ENCODE measurements at places on chromosomes 4 and X.
A peak's percentile ranks its signal among the peaks of the same experiment; 100 is the strongest.

GRCh38 chr4:49000806-49001205 is 14.7 kb downstream of the CWH43 start:
- no peak for DNase-seq

- no peak for DNase-seq
Measured at GRCh38 chr4:94516067-94516466, 64.3 kb downstream of the PDLIM5 start.

GRCh38 chr4:42671431-42672194 is 14.7 kb upstream of the ATP8A1 start:
- DNase-seq = no peak

GRCh38 chr4:98939892-98940298 is 11.0 kb upstream of the EIF4E start:
- no peak for DNase-seq

DNA sequence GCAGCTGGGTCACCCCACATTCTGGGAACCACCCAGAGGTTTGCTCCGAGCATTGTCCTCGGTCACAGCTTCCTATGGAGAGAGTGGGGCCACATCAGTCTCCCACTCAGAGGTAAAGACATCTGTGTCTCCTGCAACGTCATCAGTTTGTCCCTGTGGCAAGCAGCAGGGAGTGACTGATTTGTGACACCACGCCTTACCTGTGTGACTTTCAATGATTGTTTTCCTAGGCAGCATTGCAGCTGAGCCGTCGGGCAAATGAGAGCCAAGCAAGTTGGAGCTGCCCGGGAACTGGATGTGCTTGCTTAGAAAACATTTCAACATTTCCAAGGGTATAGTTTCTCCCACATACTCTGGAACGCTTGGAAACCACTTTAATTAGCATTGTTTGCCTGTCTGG is 29.7 kb upstream of the HELT start:
- no peak for DNase-seq

GRCh38 chr4:33013282-33013681 is 2293.1 kb downstream of the PCDH7 start:
- no peak for DNase-seq

GRCh38 chrX:38839277-38839676 is 38.0 kb downstream of the MID1IP1 start:
- DNase-seq = no peak

DNA sequence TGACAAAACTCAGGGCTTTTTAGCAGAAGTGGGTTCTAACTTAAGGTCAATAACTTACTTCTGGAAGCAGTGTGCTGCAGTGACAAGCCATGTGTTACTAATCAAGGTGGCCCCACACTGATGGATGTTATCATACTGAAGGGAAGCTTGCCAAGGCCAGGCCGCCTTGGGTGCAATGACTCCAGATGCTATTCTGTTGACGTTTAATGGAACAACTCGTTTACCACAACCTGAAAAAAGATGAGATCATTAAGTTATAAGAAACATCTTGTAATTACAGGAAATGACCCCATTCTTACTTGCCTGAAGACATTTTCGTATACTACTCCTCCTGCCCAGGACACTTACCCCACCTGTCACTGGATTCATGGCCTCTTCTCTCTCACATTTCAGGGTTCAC is 38.9 kb upstream of the TMPRSS11D start:
- no peak for DNase-seq

- DNase-seq = peak; percentile 11
Measured at GRCh38 chrX:40471965-40472648, 108.7 kb upstream of the ATP6AP2 start.

DNA sequence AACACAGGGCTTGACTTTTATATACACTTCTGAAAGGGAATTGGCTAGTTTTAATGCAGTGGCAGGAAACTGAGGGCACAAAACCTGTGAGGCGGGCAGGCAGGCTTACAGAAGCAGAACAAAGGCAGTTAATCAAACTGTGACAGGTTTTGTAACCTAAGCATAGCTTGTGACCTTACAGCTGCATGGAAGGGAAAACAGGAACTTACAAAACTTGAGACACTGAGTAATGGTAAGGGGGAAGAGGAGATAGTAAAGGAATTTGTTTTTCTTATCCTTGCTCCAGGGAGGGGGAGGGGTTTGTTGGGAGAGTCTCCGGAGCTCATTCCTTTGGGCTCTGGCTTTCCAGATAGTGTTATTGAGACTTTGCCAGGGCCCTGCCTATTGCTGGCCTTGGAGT is 55.6 kb downstream of the SLITRK4 start:
- no peak for DNase-seq

DNA sequence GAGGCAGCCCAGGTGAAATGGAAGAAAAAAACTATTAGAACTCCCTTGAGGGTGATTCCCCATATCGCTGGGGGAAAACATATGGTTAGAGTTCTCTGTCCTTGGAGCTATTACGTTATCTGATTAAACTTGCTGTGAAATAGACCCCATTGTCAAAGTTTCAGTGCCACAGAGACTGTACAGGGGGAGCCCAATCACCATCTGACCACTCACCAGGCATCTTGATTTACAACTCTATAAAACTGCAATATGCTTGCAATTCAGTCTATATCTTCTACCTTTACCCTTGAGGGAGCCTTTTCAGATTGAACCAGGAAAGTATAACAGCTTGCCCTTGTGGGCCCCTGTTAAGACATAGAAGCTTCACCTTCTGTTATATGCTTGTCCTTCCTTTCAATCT is 18.2 kb downstream of the TMEM255A start:
- no peak for DNase-seq

DNA sequence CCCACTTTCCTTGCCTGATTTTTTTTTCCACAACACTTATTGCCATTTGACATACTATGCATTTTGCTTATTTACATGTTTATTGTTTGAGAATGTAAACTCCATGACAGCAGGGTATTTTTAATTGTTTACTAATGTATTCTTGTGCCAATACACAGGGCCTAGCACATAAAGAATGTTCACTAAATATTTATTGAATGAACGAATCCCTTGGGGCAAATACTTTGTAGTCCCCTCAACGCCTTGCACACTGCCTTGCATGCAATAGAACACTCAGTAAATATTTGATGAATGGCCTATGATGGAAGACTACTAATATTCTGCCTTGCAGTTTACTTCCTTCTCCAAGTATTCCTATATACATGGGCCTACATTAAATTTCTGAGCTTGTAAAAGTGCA is 1.4 kb upstream of the PRPS1 start:
- DNase-seq = no peak

DNA sequence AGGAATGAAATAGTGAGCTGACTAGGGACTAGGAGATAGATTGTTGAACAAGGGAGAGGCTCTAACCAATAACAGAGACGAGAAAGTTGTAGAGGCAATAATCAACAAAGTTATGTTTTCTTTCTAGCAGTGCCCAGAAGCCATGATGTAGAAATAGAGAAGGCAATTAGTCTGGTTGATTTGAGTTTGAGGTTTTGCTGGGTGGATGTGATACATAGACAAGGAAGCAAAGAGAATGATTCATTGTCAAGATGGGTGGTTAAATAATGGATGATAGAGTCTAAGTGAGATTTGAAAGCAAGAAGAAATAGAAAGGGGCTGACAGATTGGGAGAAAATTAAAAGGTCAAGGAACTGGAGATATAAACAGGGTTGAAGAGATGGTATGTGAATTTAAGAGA is 11.2 kb downstream of the RBM41 start:
- DNase-seq = no peak

DNA sequence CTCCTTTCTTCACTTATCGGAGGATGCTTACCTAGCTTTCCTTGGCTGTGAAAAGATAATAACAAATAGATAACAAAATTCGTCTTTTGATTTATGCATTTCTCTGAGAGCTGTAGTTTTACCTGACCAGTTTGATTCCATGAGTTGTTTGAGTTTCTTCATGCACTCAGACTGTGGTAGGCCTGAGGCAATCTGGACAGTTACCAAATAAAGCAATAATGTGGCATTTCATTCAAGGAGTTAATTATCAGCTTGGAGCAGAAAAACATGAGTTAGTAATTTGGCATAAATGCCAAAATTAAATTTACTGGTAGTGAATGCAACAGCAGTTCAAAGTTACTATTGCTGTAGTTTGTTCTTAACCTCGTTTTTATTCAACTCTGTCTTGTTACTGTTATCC is 53.5 kb downstream of the FABP2 start:
- no peak for DNase-seq

DNA sequence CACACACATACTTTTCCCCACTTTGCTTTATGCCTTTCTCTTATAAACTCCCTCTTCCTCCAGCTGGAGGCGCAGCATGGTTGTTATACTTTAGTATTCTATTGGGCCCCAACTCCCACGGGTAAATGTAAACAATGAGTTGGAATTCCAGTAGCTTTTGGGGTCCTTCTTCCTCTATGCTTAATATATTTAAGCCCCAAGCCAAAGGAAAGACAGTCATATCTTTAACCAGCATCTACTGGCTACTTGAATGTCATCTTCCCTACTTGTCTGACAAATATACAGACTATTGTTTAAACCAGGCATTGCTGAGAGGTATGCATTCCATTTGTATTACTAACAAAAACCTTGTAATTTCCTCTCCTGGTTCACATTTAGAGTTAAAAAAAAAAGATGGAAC is 72.9 kb downstream of the WDR19 start:
- no peak for DNase-seq

- DNase-seq = no peak
Measured at GRCh38 chrX:40094041-40094899, 3.5 kb downstream of the BCOR start.

DNA sequence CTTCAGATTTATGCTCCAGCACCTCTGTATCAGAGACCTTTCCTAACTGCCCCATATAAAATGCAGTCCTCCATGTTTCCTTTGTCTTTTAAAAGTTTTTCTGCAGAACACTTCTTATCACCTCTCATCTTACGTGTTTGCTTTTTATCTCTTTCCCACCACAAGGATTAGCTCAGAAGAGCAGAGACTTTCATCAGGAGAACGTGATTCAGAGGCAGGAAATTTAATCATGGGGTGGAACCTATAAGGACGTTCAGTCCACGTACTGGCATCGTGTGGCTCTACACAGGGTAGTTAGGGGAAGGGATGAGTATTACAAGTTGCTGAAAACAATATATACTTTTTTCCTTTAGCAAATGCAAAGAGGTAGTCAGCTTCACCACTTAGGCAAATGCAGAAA is 98.7 kb downstream of the SORBS2 start:
- no peak for DNase-seq

DNA sequence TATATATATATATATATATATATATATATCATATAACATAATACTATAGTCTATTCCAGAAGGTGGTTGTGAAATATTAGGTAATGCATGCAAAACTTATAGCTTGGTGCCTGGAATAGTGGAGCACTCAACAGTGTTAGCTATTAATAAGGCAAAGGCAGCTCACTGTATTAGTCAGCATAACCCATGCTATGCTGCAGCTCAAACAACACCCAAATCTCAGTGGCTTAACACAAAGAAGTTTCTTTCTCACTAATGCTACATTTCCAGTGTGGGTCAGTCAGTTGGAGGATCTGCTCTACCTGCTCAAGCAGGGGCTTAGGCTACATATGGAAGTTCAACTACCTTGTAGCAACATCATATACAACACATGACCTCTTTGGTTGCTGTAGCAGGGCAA is 5.2 kb upstream of the RPGR start:
- DNase-seq = no peak

- DNase-seq = no peak
Measured at GRCh38 chr4:25919676-25920075, 5.7 kb downstream of the SMIM20 start.

DNA sequence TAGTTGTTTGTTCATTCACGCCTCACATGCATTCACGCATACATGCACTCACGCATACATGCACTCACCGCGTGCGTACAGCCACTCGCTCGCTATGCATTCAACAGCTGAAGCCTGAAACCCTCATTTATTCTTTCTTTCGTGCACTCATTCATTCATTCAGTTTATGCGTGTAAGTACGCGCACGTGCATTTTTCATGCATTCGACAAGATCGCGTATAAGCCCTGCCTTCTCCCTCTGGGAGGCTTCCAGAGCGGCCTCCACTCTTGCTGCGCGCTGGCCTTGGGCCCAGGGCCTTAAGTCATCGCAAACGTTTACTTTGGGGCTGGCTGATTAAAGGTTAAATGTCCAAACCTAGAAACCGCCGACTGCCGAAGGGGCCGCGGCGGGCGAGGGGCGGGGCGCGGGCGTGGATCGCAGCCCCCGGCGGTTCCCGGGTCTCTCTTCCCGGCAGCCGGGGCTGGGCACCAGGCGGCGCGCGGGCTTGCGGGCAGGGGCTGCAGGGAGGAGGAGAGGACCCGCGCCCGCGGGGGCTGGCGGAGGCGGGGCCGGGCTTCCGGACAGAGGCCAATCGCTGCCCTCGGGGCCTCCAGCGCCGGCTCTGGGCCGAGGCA is at the start of gene GYG2:
TSS of gene GYG2 (plus strand) at position 587 of the 615 bp plus-strand sequence. CDS start 1,259 bp downstream, outside the sequence.
- DNase-seq = no peak

- DNase-seq = no peak
Measured at GRCh38 chr4:186924723-186925122, 201.1 kb upstream of the FAT1 start.

DNA sequence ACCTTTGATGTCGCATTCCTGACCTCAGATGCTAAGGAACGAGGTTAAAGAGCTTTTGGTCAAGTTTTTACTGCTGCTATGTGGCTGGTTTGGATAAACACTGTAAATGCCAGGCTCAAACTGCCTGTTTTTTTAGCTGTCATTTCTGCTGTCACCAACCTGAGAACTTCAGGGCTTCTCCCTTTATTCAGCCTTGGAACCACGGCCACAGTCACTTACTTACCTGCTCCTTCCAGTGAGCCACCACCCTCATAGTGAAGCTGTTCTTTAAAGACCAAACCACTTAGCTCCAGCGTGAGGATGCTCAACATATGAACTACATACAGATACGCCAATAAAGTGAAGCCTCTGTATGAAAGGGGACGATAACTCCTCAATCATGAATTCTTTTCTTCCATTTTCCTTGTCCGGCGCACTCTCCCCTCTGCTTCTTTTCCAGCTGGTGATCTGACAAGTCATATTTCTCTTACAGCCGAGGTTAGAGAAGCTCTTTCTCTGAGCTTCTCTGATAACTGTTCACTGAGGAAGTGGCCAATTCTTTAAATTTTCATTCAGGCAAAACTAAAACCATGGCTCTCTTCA is 152.8 kb upstream of the ANK2 start:
- no peak for DNase-seq

DNA sequence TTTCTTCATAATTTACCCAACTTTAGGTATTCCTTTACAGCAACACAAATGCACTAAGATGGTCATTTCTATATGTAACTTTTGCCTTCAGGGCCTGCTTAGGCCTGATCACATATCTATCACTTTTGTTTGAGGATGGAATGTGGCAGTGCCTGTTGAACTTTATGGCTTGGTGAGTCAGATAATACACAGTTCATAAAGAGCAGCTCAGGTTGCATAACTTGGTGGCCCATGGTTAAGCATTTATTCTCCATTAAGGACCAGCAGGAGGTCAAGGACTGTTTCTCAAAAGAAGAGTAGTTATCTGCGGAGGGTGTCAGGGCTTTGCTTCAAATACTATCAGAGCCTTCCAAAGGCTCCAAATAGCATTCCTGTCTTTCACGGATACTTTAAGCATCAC is 124.1 kb upstream of the PDHA2 start:
- DNase-seq = no peak

- DNase-seq = no peak
Measured at GRCh38 chr4:101256222-101256621, 91.1 kb downstream of the PPP3CA start.
